ENCODE measurements at places on chromosomes 13 and 19. TPM values are rescaled to one million over a fixed set of nuclear protein-coding genes. Genes with fewer than 3 reads are reported as not detected.

The KCNK6 gene
- 13.2 TPM for total RNA-seq

The CLC gene
- not detected for total RNA-seq

The ZNF440 gene
- total RNA-seq, result 10.9 TPM

The IL4I1 gene
- 1.4 TPM for total RNA-seq

The ZNF491 gene
- 2.1 TPM for total RNA-seq

Measured in WTC11 (cell line).